ENCODE measurements at places on chromosomes 16 and 17.

DNA sequence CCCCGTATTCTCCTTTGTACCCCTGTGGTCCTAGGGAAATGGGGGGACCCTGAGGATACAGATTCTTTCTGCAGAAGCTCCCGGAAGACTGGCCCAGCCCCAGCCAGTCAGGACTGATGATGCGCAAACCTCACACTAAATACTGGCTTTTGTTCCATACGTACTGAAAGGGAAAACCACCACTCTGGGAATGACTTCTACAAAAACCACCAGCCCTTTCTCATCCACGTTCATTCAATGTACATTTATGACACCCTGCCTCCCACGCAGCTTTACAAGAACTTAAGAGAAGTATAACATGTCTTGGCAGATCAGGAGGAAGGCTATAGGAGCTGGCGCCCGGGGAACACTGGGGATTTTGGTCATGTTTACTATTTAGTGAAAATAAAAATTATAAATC lies 70.6 kb downstream of the MARCHF10 start:
- DNase-seq, result no peak

DNA sequence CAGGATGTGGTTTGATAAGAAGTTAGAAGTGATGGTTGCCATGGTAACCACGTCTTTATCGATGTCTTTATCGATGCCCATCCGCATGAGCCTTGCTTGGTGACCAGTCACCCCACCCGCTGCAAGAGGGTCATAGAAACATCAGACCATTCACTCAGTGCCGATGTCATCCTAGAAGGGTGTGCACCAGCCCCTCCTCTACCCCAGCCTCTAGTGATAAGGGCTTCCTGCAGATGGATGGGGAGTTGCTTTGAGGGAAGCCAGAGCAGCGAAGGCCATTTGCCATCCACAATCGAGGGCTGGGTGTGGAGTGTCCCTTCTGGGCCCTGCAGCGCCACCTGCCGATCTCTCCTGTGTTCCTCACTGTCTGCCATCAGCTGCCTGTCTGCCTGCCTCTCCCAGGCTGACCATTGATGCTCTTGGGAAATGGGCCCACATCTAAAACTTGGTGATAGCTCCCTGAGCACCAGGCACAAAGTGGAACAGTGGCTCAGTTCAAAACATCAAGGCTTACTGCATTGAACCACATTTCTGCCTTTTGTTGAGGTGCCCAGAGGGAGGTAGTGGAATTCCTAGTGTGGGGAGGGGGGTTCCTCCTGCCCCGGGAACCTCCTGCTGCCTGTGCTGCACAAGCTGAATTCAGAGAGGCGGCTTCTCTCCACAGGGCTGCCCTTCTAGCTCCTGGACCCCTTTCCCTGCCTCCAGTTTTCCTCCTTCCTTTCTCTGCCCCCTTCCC lies 8.9 kb downstream of the CALB2 start:
- peak; percentile 48 for DNase-seq

DNA sequence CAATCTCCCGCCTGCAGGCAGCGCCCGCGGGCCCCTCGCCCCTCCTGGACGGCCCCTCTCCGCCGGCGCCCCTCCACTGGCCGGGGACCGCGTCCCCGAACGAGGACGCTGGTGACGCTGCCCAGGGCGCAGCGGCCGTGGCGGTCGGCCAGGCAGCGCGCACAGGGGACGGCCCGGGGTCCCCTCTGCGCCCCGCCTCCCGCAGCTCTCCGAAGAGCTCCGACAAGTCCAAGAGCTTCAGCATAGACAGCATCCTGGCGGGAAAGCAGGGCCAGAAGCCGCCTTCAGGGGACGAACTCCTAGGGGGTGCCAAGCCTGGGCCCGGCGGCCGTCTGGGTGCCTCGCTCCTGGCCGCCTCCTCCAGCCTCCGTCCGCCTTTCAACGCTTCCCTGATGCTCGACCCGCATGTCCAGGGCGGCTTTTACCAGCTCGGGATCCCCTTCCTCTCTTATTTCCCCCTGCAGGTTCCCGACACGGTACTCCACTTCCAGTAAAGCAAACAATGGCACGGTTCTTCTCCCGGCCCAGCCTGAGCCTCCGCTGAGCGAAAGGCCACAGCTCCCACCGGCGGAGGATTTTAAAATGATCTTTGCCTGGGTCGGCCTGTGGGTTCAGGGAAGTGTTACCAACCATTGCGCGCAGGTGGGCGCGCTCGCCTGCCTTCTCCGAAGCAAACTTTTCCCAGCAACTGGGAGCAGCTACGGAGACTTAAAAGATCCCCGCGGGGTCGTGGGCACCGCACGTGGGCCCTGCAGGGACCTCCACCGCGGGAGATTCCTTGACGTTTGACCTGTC lies 1.1 kb downstream of the FOXL1 start:
- DNase-seq, result no peak

DNA sequence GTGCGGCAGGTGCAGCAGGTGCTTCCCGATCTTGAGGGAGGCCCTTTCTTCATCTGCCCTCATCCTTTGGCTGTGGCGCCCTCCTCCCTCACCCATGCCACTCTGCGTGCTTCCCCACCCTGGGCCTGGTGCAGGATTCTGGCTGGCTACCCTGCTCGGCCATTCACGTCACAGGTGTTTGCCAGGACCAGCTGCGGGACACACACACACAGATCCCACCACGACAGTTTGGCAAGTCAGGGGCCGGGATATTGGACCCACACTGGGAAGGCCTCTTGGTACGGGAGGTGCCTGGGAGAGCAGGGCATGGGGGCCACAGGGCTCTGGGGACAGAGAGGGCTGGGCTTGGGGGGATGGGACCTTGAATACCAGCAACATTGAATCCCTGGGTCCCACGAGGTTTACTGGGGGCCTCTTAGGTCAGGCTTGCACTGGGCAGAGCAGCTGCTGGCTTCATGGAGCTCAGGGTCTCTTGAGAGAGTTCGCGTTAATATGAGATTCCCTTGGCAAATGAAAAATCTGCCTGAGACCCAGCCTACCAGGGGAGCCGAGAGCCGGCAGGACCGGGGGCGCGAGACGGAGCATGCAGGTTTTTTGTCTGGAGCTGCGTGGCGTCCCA lies 15.1 kb downstream of the ADCY7 start:
- no peak for DNase-seq

GRCh38 chr16:74862743-74863244 lies 88.2 kb upstream of the FA2H start:
- peak; percentile 5 for DNase-seq

DNA sequence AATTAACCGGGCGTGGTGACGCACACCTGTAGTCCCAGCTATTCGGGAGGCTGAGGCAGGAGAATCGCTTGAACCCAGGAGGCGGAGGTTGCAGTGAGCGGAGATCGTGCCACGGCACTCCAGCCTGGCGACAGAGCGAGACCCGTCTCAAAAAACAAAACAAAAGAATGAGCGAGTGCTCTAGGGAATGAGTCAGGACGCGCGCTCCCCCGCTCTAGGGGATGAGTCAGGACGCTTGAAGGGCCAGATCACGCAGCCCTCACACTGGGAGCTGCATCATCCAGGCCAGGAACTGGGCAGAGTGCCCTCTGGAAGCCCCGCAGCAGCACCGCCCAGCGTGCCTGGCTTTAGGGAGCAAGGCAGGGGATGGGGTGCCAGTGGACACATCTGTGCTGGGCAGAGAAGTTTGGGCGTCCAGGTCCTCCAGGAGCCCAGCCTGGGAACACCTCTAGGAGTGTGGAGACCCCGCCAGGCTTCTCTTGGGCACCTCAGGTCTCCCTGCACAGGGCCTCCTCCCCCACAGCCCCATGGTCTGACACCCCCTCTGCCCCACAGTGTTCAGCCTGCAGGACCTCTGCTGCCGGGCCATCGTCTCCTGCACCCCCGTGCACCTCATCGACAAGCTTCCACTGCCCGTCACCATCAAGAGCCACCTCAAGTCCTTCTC lies 3.9 kb upstream of the WFIKKN1 start:
- no peak for DNase-seq

- DNase-seq, result peak; percentile 19
These were observed 464.5 kb downstream of the WWOX start for GRCh38 chr16:78563905-78564304.

- DNase-seq, result no peak
These were observed 32.2 kb upstream of the HAS3 start for GRCh38 chr16:69073181-69073702.

GRCh38 chr16:12199524-12199923 lies 223.0 kb downstream of the SNX29 start:
- DNase-seq, result no peak

- no peak for DNase-seq
These were observed 35.1 kb upstream of the IL21R start for GRCh38 chr16:27366687-27367460.

DNA sequence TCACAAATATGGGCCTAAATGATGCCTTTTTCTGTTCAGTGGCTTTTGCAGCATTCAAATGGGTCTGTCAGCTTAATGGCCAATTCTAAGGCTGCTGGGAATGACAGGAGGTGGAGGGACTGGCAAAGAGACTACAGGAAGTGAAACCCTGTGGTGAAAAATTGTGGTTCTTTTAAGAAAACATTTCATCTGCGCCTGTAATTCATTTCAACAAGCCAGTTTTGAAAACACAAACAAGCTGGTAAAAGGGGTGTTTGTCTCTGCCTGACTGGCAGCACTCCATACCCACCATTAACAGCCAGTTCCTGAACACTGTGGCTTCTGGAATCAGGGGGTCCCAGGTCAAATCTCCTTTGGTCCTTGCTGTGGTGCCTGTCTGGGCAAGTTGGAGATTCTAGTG lies 3.6 kb upstream of the KDM8 start:
- DNase-seq, result no peak

DNA sequence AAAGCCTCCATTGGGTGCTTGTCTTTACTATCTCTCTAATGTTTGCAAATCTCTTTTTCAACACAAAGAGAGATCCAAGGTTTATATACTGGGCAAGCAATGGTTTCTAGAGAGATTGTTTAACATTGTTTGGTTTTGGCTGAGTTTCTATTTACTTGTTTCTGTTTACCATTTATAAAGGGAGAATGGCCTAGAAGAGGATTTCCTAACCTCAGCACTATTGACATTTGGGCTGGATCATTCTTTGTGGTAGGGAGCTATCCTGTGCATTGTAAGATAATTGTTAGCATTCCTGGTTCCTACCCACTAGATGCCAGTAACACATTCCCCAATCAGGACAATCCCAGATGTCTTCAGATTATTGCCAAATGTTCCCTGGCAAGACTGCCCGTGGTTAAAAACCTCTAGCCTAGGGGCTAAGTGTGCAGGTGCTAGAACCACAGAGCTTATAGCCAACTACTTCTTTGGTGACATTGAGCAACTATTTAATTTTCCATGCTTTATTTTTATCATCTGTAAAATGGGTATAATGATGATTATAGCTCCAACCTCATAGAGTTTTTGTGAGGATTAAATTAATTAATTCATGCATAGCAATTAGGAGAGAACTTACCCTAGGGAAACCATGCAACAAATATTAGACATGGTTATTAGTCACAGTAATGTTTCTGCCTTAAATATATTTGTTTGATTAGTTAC lies 413.9 kb upstream of the MAF start:
- DNase-seq, result no peak

GRCh38 chr16:88023786-88024185 lies 72.6 kb downstream of the BANP start:
- DNase-seq, result no peak

DNA sequence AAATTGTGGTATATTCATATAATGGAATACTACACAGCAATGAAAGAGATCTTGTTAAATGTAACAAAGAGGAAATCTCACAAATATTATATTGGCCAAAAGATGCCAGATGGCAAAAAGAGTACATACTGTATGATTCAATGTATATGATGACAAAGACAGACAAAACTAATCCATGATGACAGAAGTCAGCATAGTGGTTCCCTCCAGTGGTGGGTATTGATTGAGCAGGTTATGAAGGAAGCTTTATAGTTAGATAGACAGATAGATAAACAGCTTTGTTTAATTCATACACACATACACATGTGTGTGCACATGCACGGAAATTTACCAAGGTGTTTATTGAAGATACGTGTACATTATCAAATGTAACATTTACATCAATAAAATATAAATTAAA lies 74.4 kb upstream of the SMIM36 start:
- DNase-seq, result no peak

DNA sequence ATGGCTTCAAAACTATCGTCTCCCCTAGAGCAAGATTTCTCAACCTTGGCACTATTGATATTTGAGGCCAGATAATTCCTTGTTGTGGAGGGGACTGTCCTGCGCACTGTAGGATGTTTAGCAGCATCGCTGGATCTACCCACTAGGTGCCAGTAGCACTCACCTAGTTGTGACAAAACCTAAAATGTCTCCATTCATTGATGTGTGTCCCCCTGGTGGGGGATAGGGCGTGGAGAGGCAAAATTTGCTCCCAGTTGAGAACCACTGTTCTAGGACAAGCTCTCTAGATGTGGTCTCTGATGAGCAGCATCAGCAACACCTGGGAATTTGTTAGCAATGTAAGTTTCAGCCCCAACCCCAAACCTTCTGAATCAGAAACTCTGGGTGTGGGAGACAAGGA lies 259.0 kb downstream of the XYLT1 start:
- peak; percentile 54 for DNase-seq

- no peak for DNase-seq
These were observed 20.0 kb downstream of the MYH10 start for GRCh38 chr17:8610558-8610957.

- DNase-seq, result no peak
These were observed 38.7 kb upstream of the NGFR start for GRCh38 chr17:49456183-49456965.

DNA sequence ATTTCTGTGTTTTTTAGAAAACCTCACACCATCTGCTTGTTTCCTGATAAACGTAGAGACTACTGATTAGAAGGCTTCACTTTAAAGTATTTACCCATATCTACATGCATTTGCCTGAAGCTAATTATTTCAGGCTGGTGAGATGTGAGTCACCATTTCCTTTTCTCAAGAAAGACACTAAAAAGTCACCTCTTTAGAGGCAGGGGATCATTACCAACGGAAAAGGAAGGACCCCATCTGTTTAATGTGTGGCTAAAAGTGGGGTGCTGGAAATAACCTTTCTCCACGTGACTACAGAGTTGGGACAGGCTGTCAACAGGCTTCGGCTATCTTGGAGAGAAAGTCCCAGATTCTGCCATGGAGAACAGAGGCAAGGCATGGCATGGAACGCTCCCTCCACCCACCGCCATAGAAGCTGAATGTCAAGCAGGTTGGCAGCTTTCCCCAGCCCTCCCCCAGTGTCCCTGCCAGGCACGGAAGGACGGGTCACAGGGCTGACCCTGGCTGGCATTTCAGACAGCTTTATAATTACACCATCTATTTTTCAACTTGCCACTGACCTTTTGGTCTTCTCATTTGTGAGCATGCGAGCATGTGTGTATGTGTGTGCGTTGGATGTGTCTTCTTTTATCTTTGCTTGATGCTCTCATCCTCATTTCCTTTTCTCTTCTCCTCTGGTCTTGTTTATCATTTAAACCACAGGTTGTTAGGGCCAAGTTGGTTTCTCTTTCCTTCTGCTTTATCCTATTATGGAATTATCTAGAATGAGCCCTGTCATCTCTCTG lies 157.0 kb downstream of the CPPED1 start:
- DNase-seq, result no peak

Data from NCI-H524 (cell line).